Activated CD4-positive, alpha-beta T cell treated with anti-CD3 and anti-CD28 coated beads, Interleukin-2, amount 50 U/mL, for 4 hours (primary cell): ENCODE measurements at places on chromosomes 2 and 18.

- no peak for DNase-seq
Observed at GRCh38 chr2:120447127-120447785, 101.3 kb downstream of the INHBB start.

DNA sequence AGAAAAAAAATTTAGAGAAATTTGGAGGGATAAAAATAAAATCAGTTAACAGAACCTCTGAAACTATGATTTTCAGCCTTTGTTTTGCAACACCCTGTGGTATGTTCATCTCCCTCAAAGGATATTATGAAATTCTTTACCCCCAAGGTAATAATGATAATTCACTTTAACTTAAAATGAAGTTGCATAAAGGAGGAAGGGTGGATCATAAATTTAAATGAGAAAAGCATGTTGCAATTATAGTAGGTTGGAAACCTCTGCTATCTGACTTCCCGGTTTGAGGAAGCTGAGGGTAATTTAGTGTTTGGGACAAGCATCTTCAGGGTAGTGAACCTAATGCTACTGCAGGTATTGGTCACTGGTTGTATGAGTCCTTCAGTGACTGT, 102.9 kb downstream of the BABAM2 start:
- no peak for DNase-seq

GRCh38 chr2:238505119-238505891, 78.6 kb downstream of the ASB1 start:
- DNase-seq, result no peak

DNA sequence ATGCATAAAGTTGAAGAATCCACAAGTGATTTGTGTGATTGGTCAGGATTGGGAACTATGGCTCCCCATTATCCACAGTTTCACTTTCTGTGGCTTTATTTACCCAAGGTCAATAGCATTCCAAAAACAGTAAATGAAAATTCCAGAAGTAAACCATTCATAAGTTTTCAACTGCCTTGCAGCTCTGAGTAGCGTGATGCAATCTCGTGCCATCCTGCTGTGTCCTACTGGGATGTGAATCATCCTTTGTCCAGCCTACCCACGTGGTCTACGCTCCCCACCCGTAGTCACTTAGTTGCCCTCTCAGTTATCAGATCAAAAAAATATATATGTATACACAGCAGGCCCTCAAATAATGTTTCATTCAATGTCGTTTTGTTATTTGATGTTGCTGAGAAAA, 89.0 kb upstream of the DLGAP1 start:
- no peak for DNase-seq

DNA sequence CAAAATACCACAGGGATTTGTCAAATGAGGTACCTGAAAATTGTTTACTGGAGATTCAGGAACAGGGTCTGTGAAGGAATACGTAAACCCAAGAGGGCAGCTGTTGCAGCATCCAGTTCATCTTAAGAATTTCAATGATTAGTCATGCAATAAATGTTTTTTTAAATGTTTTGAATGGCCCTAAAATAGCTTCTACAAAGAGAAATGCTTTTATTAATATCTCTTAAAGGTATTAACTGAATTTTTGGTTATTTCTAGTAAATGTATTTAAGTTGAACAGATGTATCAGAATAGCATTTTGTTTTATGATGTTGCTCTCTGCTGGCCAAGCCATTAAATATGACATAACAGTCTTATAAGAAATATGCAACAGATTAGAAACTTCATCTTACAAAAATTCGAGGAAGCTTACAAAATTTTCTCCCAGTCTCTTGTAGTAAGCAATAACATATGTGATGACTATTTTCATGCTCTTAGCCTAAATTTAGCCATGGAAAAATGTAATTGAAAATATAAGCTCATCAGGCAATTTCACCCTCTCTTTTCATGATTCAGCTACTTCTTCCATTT, 863.9 kb downstream of the SUCLG1 start:
- DNase-seq, result no peak

- no peak for DNase-seq
Observed at GRCh38 chr2:174763780-174764179, 492 bp downstream of the CHRNA1 start.

GRCh38 chr2:238090887-238091286, 9.3 kb upstream of the ESPNL start:
- DNase-seq, result no peak

- no peak for DNase-seq
Observed at GRCh38 chr2:210366675-210367080, 51.7 kb upstream of the MYL1 start.

GRCh38 chr2:60992985-60993392, 24.5 kb upstream of the PEX13 start:
- no peak for DNase-seq

GRCh38 chr2:181573140-181573736, 83.7 kb downstream of the CERKL start:
- DNase-seq, result no peak

DNA sequence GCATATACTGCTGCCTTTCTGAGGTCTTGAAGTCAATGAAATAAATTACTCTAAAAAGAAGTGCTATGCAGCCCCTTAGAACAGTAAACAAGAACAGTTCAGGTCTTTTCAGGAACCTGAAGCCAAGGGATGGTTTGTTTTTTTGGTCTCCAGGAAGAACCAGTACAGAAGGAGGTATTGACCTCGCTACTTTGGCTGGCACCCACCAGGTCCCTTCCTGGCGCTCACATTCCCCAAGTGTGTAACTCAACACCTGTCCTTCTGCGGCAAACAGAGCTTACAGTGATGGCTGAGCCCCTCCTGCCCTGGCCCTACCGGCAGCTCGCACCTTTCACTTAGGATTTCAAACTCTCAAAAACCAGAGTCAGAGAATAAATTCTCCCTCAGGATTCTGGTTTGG, 51.9 kb downstream of the SETBP1 start:
- DNase-seq, result no peak

GRCh38 chr2:42225573-42225972, 56.4 kb downstream of the EML4 start:
- DNase-seq, result no peak

DNA sequence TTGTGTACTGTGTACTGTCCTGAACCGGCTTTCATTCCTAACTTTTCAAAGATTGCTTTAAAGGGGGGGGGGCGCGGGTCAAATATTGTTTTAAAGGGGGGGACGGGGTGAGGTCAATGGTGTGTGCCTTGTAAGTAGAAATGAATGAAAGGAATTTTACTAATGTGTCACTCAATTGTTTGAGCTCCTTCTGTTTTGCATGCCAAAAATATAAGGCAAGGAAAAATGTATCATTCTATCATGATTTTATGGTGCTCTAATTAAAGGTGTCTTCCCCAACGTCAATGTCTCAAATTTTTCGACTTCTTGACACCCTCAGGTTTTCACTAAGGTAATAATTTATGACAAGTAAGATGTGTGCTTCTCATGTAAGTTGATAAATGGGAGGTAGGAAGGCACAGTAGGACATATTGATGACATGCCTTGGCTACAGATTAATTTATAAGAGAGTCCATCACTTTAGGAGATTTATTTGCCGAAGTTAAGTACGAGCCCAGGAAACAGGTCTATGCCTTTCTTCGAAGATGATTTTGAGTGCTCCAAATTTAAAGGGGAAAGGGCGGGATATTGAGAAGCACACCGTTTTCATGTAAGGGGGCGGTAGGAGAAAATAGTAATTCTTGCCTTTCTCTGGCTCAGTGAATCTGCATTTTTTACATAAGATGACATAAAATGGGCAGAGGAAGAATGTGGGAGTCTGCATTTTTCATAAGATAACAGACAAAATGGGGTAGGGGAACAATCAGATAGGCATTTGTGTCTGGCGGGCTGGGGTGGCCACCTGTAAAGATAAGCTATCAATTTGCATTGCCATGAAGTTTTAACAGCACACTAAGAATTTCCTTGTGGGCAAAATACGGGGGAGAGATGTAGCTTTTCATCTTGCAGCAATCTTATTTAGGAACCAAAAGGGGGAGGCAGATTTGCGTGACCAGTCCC, 1.2 kb upstream of the TRAPPC8 start:
- DNase-seq, result no peak

DNA sequence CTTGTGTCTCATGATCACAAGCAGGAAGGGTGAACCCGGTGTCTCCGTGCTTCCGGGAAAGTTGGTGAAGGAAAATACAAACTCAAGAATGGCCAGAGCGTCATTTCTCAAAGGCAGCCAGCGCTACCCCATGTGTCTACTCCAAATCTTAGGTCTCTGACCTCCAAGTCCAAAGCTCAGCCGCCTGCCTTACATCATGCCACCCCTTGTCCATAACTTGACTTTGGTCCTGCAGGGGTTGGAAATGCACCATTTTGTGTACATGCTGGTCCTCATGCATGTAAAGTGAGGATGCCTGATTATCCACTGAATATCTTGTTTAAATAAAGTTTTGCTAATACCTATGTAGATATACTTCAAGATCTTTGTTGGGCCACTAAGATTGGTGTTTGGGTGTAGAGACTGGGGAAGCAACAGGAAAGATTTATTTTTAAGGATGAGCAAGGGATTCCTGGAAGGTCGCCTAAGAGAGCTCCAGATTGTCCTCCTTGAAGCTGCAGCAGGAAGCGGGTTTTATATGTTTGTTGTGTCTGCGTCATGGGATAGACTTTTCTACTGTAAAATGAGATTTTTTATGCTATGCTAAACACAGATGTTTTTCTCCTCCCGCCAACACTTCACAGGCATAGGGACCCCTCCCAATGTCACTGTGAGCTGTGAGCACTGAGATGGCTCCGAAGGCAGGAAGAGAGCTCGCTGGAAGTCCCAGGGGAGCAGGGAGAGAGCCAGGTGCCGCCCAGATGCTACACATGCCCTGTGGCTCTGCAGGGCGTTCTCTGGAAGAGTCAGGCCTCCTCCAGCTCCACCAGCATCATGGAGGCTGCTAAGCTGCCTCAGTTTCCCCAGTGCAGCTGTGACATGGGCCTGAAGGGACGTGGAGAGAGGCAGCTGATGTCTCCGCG, 176.2 kb upstream of the HDAC4 start:
- no peak for DNase-seq

- DNase-seq, result no peak
Observed at GRCh38 chr18:21826641-21827302, 86.2 kb downstream of the MIB1 start.
